ENCODE measurements at places on chromosomes 3 and 15.

DNA sequence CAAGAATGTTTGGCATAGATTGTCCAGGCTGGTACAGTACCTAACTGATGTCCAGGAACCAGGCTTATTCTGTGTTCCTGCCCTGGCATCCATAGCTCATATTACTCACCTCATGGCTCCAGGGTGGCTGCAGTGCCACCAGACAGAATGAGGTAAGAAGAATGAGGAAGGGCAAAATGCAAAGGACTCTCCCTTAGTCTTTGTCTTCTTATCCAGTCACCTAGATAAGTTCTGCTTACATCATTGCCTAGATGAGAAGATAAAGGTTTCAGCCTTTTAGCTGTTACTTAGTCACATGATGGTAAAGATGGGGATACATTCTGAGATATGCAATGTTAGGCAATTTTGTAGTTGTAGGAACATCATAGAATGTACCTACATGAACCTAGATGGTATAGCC, 45.8 kb downstream of the CHP1 start:
- no peak for DNase-seq

DNA sequence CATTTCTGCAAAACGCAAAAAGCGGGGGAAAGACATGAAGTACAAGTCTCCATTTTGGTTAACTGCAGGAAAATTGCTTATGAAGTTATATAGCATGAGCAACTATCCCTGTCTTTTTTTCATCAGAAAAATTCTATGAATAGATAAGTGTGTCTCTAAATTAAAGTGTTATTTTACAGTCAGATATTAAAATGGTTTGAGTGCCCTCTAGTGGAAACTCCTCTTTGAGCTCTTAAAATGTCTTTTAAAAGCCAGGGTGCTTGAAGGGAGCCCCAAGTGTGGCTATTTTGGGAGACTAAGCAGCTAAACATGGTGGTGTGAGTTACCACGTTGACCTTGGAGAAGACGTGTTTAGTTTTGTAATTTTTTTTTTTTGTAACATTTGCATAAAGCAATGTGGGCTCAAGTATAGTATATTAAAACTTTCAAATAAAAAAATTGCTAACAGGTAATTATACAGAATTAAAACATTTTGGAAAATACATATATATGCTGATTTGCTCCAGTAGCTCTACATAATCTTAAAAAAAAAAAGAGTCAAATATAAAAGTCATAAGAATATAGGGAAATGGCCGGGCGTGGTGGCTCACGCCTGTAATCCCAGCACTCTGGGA, 77.2 kb downstream of the PPP2R3A start:
- peak; percentile 31 for DNase-seq

- DNase-seq: peak; percentile 28
Observed at GRCh38 chr3:160968761-160969160, 136.4 kb downstream of the B3GALNT1 start.

- no peak for DNase-seq
Observed at GRCh38 chr3:49880581-49881315, 11.0 kb upstream of the CAMKV start.

GRCh38 chr3:188780193-188781147, 391.3 kb upstream of the TPRG1 start:
- DNase-seq: peak; percentile 56

DNA sequence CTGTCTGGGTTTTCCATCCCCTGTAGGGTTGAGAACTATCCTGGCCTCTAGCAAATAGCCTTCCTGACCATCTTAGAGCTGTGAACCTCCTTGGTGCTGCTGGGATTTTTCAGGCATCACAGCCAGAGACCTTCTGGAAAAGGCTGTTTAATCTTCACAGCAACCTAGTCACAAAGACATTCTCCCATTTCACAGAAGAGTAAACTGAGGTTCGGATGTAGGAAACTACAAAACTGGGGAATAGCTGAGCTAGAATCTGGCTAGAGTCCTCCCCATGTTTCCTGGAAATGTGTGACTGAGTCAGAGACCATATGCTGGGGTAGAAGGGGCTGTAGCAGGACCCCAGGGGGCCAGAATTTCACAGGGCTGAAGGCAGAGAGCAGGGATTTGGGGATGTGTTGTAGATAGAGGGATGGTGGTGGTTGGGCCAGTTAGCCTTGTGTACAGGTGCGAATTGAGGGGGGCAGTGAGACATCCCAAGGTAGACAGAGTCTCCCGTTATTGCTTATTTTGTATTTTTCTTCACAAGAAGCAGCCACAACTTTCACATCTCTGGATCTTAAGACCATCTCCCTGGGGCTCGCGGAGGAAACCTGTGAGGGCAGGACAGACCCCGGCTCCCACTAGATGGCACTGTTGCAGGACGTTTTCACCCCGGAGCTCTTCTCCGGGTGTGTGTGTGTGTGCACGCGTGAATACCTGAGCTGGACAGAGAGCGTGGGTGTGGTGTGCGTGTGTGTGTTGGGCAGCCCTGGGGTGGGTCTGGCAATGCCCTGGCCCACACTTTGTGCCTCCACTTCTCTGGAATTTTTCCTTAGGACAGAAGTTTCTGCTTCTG, 66.9 kb upstream of the PRR23C start:
- DNase-seq: peak; percentile 55

DNA sequence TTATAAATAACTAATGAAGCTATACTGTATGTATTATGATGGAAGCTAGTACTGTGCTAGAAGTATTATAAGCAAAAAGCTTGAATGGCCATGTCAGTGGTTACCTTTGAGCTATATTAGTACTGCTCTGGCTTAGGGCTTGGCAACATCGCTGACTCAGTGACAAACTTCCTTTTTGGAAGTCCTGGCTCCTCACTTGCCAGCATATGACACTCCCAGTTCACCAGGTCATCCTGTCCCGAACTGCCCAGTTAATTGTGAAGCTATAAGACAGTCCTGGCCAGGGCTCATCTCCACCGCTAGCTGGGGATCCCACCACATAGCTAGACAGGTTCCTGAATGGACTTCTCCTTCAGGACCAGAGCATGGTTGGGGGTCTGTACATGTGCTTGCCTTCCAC, 31.9 kb downstream of the RAB8B start:
- DNase-seq: peak; percentile 63

GRCh38 chr15:80929689-80930088, 59.9 kb downstream of the MESD start:
- no peak for DNase-seq

- DNase-seq: peak; percentile 65
Observed at GRCh38 chr3:130892759-130893375, 1.0 kb upstream of the ATP2C1 start.
